ENCODE measurements at places on chromosomes 12 and 14.

- DNase-seq: no peak
Measured at GRCh38 chr14:92224358-92224954, 98.5 kb upstream of the SLC24A4 start.

GRCh38 chr14:94884616-94885230, 114.8 kb upstream of the GSC start:
- no peak for DNase-seq

GRCh38 chr12:32273063-32273522, 126.3 kb upstream of the FGD4 start:
- no peak for DNase-seq

GRCh38 chr12:54660320-54660962, 12.3 kb upstream of the DCD start:
- no peak for DNase-seq

GRCh38 chr12:77388445-77389265, 323.3 kb upstream of the E2F7 start:
- DNase-seq: no peak

DNA sequence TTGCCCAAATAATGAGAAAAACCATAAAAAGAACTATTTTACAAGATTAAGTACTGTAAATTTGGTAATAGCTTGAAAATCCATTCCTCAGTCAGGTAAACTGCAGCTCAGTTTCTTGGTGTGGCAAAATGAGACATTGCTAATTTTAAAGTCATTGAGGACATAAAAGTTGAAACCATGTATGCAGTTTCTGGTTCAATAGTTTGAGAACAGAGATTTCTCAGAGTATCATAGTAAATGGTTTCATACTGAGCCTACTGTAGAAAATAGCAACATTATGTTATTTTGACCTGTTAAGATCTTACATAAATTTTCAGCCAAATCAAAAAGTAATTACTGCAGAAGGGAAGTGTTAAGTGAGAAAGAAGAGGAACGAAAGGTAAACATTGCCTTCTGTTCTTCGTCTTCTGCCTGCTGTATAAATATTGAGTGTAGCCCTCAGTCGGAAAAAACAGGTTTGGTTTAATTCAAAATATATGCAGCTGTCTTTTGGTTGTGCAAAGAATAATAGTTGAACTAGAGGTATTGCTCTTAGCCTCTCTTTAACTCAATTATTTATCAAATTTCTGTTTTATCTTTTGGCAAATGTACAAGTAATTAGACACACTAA, 119.6 kb downstream of the SYNE2 start:
- DNase-seq: no peak

DNA sequence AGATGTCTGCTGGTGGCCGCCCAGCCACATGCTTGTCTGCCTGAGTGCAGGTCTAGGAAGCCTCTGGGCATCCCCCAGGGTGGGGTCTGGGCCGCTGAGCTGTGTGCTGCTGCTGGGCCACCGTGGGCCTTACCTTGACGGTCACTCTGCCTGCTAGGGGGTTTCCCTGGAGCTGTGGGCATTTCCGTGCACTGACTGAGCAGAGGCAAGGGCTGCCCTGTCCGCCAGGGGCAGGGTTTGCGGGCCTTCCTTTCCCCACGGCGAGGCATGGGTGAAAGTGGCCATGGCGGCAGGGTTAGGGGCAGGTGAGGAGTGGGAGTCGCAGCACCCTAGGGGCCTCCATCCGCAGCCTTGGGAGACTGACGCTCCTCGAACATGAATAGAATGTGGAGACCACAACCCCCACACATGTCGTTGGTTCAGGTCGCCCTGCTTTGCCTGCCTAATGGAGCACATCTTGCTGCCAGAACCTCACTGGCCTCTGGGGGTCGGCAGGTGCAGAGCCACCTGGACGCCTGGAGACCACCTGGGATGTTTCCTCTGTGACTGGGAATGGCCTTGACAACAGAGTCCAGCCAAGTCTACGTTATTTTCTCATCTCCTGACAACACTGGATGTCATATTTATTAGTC, 2.5 kb downstream of the ZBTB42 start:
- DNase-seq: no peak

- DNase-seq: no peak
Measured at GRCh38 chr12:16036073-16036472, 124.9 kb downstream of the DERA start.

GRCh38 chr12:8504351-8504750, 9.0 kb upstream of the CLEC4D start:
- DNase-seq: no peak

- DNase-seq: no peak
Measured at GRCh38 chr14:72270147-72270727, 338.0 kb downstream of the RGS6 start.

DNA sequence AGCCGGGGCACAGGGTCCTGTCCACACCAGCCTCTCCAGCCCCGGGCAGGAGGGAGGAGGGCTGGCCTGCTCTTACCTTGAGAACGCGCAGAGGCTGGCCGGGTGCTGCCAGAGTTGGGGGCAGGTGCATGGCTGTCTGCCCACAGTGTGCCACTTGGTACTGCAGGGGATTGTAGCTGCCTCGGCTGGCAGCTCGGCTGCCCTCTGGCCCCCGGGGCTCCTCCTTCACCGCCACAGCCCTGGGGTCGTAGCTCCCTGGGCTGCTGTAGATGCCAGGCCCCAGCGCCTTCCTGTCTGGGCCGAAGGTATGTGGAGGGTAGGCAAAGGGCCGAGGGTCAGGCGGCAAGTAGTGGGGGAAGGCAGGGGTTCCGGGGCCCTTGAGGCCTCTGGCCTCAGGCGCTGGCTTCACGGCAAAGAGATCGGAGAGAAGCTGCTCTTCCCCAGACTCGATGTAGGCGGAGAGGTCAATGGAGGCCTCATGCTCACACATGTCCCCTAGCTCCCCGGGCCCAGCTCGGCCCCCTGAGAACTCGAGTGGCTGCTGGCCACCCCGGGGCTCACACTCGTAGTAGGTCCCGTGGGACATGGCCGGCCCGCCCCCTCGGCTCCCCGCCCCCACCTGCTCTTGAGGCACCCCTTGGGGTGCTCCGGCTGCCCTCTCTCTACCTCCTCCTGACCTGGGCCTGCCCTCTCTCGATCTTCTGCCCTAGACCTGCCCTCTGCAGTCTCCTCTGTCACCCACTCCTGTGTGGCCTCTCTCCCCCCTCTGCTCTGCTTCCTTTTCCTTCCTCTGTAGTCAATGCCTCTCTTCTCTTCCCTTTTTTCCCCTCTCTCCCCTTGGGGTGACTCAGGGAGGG, at the start of gene CEBPE:
CEBPE (minus strand) TSS at position 750 of the 857 bp plus-strand sequence; CDS start at position 586, 164 bp downstream.
- DNase-seq: no peak

GRCh38 chr12:103929784-103930033, 501 bp upstream of the HSP90B1 start:
- no peak for DNase-seq

DNA sequence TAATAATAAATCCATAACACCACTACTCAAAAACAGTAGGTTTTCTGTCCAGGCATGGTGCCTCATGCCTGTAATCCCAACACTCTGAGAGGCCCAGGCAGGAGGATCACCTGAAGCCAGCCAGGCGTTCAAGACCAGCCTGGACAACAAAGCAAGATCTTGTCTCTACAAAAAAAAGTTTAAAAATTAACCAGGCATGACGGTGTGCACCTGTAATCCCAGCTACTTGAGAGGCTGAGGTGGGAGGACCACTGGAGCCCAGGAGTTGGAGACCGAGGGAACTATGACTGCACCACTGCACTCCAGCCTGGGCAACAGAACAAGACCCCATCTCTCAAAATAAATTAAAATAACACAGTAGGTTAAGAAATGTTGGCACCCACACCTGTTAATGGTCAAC, 44.5 kb upstream of the AP4S1 start:
- DNase-seq: no peak

DNA sequence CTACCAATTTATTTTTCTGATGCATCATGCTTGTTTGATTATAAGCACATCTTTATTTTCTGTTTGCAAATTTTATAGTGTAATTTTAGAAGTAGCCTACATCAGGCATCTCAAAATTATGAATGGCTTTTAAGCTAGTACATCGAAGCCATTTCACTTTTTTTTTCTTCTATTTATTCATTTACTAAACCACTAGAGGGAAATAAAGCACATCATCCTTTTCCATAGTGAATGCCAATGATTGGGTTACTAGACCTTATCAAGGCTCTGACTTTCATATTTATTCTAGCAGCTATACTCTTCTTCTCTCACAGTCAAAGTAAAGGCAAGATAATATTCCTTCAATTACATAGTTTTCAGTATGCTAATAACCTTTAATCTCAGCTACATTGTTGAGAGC, 736.4 kb upstream of the LRFN5 start:
- no peak for DNase-seq
